Stimulated activated CD8-positive, alpha-beta memory T cell treated with anti-CD3 and anti-CD28 coated beads, Interleukin-7, amount 100 ng/mL, for 1 hour (primary cell): ENCODE measurements at places on chromosomes 6 and 20.

- no peak for DNase-seq
Measured at GRCh38 chr6:129890164-129890563, 29.0 kb upstream of the TMEM244 start.

- DNase-seq = no peak
Measured at GRCh38 chr6:56868687-56869086, 86.2 kb upstream of the BEND6 start.

DNA sequence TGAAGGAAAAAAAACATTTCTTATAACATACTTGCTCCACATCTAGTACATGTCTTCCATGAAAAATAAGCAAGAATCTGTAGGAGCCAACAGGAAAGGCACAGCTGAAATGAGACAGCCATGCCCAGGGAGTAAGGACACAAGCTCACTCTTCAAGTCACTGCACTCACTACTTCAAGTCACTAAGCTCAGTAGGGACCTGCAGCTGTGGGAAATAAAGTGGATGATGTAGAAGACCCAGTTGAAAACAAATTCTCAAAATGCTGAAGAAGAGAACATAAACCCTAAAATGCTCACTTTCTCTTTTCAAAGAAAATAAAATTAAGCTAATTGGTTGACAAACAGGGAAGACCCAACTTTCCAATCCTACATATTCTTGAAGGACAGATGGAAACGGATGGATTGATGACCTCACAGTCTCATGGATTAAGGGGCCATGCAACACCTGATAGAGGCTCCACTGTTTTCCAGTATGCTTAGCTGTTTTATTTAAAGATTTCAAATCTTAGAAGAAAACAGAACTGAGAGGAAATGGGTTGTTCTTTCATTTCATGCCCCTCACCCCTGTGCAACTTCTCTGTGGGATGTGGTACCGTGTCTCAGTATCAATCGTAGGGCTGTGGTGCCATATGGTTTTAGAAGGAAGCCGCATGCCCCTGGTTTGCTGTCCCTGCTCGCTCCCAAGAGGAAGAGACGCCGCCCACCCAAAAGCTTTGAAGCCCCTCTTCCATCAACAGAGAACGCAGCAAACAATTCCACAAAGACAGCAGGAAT, 133.3 kb downstream of the WDR27 start:
- DNase-seq = no peak

DNA sequence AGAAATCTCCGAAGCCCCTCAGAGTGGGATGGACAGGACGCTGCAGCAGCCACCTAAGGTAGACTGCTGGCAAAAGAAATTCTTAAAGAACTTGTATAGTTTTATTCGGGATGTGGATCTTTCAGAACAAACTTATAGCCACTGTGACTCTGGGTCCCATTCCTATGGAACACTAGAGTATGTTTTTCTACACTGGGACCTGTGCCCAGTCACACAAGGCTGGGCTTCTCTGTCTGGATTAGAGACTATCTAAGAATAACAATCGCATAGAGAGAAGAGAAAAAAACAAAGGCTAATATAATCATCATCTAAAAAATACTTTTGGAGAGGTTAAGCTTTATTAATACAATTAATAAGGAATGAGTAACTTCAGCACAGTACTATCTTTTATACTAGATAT, 28.9 kb downstream of the RMND1 start:
- DNase-seq = no peak

GRCh38 chr6:161630674-161631073, 356.8 kb upstream of the AGPAT4 start:
- DNase-seq = no peak

DNA sequence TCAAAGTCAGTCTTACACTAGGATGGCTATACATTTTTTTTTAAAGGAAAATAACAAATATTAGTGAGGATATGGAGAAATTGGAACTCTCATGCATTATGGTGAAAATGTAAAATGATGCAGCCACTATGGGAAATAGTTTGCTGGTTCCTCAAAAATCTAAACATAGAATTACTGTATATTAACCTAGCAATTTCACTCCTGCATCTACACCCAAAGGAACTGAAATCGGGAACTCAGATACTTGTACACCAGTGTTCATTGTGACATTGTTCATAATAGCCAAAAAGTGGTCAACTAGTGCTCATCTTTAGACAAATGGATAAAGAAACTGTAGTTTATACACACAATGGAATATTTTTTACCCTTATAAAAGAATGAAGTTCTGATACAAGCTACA, 110.7 kb downstream of the UTRN start:
- DNase-seq = no peak

GRCh38 chr20:33127422-33128097, 40.4 kb upstream of the BPIFA2 start:
- no peak for DNase-seq

GRCh38 chr6:64733433-64733832, 973.6 kb downstream of the EYS start:
- DNase-seq = no peak

DNA sequence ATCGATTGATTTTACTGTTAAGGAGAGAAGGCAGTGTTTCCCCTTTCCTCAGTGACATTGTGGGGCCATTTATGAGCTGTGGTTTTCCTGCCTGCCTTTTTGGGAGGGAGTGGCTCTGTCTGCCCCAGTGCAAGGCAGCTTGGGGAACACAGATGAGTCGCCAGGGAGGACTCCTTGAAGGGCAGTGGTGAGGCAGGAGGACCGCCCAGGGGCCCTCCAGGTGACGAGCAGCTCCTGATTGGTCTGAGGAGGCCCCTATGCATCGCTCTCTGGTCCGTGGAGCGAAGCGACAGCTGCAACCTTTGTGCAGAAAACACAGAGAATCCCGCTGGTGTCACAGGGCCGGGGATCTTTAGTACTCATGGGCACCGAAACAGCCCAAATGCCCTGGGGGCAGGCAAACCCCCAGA, 100.3 kb downstream of the TMEM242 start:
- DNase-seq = no peak
